ENCODE measurements at places on chromosomes 5 and 9.

DNA sequence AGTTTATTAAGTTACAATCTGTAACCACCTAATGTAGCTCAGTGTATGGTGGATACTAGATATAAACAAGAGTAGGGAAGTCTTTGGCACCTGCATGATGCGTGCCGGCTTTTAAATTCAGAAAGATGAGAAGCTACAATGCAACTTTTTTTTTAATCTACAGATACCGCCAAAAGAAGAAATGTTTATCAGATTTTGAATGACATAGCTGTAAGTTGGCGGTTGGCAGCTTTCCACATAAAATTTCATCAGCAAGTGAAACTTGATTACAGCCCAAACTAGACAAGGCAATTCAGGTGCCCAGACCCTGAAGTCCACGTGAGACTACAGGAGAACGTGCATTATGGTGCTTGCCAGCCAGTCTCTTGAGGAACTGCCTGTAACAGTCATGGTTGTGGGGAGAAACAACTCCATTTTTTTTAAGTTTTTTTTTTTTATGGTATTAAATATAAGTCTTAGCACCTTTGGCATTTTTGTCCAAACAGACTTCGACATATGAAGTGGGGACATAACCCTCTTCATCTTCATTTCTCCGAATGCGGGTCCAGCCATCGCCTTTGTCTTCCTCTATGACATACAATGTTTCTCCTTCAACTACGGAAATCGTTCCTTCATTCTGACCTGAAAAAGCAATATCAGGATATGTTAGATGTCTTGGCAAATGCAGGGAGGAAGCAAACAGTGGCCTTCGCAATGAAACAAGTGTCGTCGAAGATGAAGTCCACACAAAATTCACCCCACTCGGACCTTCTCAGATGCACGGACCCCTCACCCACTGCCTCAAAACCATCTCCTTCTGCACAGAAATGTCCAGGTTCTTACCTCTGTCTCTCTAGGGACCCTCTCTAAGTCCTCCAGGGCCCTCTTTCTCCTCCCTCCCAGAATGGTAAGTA lies 60.4 kb downstream of the USP20 start:
- DNase-seq, result no peak

- DNase-seq, result no peak
Measured at GRCh38 chr5:76982450-76982849, 29.6 kb downstream of the CRHBP start.

DNA sequence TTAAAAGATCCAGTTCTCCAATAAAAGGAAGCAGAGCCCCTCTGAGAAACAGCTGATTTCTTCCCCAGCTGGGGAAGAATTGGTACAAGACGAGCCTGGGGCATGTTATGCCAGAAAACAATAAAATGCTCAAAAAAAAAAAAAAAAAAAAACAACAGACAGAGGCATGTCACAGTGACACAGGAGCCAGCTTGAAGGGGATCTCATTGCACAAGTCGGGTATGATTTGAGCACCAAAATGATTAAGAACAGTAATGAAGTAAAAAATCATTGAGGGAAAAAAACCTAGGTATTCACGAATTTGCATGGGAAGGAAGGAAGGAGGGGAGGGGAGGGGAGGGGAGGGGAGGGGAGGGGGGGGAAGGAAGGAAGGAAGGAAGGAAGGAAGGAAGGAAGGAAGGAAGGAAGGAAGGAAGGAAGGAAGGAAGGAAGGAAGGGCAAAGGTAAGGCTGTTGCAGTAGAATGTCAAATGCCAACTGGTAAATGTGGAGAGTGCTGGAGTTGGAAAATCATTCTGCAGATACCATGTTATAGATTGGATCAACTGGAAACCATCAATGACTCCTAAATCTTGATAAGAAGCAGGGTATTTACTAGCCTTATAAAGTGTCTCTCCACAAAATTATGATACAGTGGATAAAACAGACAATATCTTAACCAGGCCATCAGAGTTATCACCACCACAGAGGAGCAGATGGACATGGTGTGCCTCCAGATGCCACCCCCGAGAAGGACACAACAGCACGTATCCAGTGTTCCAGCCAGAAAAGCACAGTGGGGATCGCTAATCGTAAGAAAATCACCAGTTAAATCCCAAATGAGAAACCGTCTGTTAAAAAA lies 7.2 kb downstream of the GNA14 start:
- DNase-seq, result no peak

GRCh38 chr9:119337573-119337972 lies 31.7 kb downstream of the BRINP1 start:
- no peak for DNase-seq

DNA sequence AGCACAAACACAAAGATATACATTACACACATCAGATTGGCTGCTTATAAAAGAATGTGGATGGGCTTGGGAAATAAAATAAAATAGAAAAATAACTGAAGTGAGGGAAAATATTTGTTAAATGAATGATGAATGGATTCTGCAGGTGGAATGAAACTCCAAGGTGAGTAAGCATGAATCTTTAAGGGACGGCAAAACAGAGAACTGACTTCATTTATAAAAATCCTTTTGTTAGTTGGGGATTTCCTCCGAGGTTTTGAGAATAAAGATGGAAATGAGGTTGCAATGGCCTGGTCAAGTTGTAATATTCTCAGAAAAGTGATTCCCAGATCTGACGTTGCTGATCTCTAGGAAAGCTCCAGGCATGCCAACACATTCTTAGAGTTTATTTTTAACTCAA lies 20.9 kb upstream of the SEMA6A start:
- no peak for DNase-seq

All from activated gamma-delta T cell (primary cell).